Colonic mucosa (tissue), 4 donors: ENCODE measurements at places on chromosomes 3 and 15.

GRCh38 chr3:123371859-123372685 lies 76.8 kb downstream of the ADCY5 start:
- DNase-seq = no peak

GRCh38 chr3:23244324-23245041 lies 41.4 kb downstream of the UBE2E2 start:
- DNase-seq = no peak

DNA sequence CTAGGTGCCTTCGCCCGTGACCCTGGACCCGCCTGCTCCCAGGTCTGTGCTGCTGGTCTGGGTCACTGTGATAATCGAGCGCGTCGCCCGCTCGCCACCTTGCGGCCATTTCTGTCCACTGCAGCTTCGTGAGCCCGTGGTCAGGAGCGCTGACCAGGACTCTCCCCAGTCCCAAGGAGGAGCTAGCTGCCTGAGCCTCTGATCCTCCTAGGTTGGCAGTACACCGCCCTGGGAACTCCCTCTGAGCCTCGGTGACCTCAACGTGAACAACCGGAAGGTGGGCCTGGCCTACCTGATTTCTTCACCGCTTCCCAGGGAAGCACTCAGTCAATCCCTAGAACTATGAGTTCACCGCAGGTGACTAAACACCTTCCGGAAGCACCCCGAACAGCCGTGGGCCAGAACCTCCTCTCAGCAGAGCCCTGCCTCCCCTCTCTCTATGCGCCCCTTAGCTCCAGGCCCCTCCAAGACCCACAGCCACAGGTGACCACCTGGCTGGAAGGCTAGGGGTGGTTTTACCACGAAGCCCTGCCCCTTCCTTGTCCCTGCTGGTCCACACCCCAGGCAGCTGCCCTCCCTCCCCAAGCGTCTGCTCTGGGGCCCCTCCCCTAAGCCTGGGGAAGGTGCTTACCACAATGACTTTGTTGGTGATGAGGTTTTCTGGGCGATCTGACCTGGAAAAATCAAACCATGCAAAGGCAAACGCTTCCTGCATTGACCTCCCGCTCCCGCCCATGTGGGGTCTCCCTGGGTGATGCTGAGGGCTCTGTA lies 9.7 kb downstream of the PLA2G4D start:
- DNase-seq = peak; percentile 82

DNA sequence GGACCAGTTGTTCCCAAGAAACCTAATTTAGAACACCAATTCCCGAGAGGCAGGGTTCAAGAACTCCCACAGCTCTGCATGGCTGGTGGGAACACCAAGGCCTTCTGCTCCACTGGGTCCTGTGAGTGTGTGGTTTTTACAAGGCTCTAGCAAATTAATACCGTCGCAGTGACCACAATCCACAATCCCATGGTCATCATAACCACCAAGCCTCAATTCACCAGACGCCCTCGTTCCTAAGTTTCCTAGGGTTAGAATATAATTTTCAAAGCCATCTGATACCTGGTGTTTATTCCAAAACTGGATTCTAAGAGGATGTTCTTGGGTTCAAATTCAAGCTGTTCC lies 114.9 kb upstream of the RPL32 start:
- no peak for DNase-seq

DNA sequence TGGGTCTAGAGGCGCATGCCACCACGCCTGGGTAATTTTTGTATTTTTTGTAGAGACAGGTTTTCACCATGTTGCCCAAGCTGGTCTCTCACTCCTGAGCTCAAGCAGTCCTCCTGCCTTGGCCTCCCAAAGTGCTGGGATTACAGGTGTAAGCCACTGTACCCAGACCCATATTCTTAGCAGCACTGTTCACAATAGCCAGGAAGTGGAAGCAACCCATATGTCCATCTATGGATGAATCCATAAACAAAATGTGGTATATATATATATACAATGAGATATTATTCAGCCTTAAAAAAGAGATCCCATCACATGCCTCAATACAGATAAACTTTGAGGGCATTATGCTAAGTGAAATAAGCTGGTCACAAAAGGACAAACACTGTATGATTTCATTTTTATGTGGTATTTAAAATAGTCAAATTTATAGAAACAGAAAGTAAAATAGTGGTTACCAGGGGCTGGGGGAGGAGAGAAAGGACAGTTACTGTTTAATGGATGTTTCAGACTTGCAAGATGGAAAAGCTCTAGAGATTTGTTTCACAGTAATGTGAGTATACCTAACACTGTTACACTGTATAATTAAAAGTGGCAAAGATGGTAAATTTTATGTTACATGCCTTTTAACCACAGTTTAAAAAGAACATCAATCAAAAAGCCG lies 35.7 kb upstream of the GRAMD1C start:
- no peak for DNase-seq

DNA sequence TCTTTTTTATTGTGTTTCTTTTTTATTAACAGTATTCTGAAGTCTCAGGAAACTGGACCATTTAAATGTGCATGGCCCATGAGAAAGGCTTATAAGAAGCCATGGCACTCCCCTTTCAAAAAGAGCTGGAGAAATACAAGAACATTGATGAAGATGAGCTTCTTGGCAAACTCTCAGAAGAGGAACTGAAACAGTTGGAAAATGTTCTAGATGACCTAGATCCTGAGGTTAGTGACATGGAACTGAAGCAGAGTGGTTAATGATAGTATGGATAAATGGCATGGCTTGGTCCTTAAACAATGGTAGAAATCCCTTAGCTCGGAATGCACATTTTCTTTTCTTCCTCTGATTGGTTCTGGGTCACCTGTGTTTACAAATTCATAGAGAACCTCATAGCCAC lies 14.9 kb downstream of the TMOD2 start:
- no peak for DNase-seq

GRCh38 chr3:62818347-62818746 lies 56.9 kb downstream of the CADPS start:
- DNase-seq = no peak

DNA sequence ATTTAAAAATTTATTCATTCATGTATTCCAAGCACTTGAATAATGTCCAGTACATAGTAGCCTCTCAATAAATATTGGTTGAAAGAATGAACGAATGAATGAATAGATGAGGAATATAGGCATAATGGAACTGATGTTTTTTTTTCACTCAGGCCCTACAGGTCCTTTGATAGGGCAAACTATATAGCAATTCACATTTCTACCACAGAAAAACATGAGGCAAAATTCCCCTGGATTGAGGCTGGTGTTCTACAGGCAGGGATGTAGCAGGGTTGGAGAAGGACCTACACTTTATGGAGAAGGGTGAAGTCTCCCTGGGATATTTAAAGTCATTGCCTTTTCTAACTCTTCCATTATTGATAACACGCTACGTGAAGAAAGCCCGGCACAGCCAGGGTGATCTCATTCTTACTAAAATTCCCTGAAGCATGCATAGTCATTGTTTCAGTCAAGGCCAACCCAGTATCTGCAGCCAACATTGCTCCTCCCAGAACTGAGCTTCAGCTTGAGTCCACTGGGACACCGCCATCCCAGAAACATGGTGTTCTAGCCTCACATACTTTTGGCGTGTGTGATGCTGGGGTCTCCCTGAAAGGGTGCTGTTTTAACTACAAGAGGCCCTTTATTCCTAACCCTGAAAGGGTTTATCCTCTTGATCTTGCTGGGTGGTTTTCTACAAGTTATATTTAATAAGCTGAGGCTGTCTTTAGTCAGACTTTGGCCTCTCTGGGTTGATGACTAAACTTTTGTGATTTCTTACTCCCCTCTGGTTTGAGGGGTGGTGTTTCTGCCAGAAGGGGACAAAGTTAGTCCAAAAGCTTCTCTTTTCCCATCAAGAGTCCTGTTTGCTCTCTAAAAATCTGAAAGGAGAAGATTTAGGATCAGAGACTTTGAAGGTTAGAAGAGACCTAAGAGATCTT lies 25.9 kb upstream of the FBN1 start:
- no peak for DNase-seq

DNA sequence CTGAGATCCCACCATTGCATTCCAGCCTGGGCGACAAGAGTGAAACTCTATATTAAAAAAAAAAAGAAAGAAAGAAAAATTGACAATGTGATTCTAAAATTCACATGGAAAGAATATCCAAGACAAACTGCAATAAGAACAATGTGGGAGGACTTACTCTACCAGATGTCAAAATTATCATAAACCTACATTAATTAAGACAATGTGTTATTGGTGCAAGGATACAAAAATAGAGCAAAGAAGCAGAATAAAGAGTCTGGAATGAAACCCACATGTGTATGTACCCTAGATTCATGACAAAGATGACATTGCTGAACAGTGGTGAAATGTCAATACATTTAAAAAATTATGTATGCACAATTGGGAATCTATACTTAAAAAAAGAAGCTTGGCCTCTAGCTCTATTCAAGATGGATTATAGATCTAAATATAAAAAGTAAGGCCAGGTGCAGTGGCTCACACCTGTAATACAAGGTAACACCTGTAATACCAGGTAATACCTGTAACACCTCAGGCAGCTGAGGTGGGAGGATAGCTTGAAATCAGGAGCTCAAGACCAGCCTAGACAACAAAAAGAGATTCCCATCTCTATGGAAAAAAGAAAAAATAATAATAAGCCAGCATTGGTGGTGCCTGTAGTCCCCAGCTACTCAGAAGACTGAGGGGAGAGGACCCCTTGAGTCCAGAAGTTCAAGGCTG lies 45.7 kb downstream of the ZBTB11 start:
- no peak for DNase-seq

DNA sequence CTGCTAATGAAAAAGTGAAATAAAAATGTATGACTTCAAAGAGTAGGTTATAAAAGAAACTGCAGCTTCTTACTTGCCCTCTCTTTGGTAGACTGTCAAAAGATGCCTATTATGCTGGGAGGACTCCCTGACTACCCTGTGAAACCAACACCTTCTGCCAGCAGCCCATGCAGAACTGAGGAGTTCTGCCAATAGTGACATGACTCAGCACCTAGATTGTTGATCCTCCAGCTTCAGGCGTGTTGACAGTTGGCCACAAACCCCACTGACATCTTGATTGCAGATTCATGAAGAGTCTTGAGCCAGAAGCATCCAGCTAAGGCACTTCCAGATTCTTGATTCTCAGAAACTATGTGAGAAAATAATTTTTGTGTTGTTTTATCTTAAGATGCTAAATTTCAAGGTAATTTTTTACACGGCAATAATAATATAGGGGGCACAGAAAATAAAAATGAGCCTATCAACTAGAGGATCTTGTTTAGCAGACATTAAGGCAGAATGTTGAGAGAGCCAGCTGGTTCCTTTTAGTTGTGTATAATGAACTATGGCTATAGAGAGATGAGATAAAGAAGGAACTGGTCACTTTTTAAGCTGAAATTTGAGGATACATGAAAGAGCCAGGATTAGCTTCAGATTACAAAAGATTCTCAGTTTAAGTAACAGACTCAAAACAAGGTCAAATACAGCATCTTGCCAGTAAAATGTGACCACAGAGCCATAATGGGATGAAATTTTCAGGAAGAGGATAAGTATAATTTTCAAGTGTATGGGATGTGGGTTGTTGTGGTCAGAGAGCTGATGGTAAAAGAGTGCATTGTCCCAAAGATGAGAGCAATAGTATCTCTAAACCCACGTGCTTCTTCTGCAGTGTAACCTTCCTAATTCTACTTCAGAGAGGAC lies 588.7 kb upstream of the CBLB start:
- no peak for DNase-seq

GRCh38 chr15:95687061-95687460 lies 643.4 kb upstream of the NR2F2 start:
- no peak for DNase-seq

DNA sequence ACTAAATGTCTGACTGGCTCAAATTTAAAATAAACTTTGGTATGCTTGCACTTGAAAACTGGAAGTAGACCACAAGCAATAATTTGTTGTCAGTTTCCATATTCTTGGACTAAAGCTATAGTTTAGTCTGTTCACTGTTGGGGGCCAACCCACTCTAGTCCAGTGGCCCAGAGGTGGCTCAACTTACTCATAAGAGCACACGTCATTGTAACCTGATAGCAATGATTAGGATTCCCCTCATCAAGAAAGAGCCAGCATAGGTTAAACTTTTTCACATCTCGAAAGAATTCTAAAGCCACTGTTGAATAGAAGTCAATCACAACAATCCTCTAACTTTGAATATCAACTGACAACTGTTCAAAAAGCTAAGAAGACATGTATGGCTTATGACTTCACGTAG lies 147.0 kb downstream of the MEIS2 start:
- no peak for DNase-seq

DNA sequence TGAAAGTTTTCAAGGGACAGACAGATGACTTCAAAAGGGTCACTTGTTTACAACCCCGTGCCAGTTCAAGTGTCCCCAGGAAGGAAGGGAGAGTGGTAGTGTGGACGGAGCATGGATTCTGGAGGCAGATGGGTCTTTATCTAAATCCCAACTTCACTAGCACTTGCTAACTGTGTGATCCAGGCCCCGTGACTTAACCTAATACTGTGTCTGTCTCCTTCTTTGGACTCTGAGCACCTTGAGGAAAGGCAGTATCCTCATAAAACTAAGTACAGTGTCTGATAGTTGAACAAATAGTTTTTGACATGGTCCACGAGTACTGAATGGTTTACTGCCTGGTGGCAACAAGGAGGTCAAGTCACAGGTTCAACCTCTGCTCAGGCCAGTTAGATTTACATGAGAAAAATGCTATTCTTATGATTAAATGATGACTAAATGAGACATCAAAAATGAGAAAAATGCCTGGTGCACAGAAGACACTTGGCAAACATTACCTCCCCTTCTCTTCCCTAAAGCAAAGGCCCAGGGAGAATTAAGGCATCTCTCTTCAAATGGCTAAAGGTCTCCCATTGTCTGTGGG lies 48.9 kb downstream of the ABCC5 start:
- no peak for DNase-seq

DNA sequence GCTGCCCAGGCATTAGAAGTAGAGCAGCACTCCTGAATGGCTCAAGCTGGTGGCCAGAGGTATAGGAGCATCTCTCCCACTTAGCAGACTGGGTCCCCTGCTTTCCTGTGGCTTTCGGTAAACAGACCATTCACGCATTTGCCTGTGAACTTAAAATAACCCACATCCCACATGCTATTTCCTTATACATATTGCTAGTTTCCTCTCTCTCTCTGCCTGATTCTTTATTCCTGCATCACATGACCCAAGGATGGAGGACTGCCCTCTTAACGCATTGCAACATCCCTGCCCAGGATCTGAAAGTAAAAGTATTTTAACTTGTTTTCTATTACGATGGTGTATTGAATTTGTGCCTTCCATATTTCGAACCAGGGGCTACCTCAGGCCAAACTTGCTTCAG lies 43.4 kb upstream of the NLGN1 start:
- DNase-seq = no peak

DNA sequence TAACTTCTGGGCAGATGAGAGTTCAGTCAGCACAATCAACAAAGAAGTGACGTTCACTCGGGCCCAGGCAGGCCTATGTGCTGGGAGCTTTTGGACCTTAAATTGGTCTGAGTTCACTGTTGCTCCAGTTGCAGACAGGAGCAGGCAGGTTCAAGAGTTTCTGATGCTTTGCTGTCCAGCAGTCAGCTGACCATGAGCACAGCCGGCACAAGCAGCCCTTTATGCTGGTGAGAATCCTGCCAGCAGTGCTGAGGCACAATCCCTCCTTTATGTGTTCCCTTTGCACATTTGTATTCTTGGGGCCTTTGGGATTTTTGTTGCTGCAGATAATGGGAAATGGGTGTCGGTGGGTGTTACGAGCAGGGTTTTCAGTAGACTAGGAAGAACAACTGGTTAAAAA lies 81.2 kb upstream of the GOLGA8J start:
- no peak for DNase-seq
